ENCODE measurements at places on chromosomes 12 and 14.

DNA sequence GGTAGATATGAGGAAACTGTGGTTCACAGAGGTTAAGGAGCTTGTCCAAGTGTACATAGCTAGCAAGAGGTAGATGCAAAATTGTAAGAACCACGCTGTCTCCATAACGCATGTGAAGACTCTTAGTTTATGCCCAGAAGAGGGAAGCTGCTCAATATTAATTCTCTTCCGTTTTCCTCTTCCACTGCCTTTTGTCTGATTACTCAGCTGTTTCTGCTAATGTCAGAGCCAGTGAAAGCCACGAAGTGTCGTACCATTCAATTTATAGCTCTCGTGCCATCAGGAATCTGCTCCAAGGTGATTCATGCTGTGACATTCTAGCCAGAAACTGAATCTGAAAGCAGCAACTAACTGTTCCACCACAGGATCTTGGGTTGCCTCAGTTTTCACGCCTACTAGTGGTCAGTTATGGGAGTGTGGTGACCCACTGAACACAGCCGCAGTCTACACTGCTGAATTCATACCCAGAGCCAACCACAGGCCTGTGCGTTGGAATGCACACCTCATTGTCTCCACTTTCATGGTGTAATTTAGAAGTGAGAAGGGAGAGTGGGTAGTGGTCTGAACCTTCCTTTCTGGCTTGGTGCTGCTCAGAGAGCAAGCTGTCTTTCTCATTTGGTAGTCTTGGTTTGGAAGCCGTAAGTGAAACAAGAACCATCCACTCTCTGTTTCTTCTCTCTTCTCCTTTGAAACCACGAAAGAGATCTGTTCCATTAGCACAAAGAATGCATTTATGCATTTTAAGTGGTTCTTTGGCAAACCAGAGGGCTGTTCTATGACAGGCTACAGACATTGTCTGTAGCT, 74.2 kb upstream of the NAP1L1 start:
- peak; percentile 42 for DNase-seq

DNA sequence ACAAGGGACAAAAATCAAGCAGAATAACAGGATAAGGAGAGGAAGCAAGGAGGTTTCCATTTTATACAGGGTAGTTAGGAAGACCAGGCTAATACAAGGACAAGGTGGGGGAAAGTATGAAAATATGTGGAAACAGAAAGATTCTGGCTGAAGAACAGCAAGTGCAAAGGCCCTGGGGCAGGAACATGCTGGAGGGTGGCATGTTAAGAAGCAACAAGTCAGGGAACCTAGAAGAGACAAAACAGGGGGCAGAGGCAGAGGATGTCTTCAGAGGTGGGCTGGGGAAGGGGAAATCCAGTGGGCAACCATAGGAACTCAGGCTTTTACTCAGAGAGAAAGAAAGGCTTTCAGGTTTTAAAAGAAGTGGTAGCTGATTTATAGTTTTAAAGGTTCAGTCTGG, 54.8 kb downstream of the NT5DC3 start:
- DNase-seq, result no peak

DNA sequence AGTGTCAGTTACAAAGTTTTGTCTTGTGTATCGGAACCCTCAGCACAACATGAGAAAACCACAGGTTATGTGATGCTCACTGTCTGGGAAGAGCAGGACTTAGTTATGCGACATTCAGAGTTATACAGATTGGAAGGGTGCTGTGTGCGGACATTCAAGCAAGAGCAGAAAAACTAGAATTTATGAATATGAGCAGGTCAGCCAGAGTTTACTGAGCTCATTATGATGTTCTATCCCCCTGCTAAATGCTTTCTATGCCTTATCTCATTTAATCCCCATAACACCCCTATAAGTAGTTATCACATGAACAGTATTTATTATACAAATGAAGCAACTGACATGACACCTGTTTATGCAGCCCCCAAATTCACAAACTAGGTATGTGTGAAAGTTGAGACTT, 1083.2 kb downstream of the FLRT2 start:
- DNase-seq, result no peak

DNA sequence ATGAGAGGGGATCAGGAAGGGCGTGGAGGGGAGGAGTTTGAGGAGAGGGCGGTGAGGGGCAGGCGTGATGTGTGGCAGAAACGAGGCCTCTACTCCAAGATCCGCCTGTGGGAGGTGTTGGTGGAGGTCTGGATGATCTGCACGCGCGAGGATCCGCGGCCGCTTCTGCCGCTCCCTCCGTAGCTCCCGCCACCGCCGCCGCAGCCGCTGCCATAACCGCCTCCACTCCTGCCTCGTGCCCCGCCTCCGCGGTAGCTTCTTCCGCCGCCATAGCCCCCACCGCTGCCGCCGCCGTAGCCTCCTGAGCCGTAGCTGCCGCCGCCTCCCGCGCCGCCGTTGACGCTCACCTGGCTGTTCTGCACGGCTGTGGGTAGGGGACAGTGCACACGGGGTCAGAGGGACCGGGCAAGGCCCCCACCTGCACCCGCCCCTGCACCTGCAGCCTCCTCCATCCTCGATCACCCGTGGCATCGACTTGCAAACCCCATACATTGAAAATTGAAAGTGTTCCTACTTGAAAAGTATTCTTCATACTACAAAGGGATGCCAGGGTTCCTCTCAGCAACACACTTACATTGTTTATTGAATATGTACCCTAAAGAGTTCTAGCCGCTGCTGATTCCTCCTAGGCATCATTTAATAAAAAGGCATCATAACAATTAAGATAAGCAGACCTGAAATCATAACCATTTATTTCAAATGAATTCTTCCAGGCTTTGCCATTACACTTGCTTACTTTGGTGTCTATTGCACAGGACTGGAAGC, 11.1 kb upstream of the KRT1 start:
- DNase-seq, result no peak

DNA sequence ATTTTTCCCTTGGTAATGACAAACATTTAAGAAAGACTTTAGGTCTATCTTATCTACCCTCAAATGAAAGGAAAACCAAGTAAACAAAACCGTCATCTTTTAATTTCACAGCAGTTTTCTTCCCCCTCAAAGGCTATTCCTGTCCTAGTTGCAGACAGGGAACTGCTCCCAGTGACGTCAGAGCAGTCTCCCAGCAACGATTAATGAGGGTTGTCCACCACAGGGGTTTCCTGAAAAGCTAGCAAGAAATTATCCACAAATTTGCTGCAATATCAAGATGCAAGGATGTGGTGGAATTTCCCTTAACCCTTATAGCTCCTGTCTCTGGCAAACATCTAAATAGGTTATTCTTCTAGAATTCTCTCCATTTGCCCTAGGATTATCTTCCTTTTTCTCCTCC, 89.1 kb upstream of the STAC3 start:
- DNase-seq, result peak; percentile 72

DNA sequence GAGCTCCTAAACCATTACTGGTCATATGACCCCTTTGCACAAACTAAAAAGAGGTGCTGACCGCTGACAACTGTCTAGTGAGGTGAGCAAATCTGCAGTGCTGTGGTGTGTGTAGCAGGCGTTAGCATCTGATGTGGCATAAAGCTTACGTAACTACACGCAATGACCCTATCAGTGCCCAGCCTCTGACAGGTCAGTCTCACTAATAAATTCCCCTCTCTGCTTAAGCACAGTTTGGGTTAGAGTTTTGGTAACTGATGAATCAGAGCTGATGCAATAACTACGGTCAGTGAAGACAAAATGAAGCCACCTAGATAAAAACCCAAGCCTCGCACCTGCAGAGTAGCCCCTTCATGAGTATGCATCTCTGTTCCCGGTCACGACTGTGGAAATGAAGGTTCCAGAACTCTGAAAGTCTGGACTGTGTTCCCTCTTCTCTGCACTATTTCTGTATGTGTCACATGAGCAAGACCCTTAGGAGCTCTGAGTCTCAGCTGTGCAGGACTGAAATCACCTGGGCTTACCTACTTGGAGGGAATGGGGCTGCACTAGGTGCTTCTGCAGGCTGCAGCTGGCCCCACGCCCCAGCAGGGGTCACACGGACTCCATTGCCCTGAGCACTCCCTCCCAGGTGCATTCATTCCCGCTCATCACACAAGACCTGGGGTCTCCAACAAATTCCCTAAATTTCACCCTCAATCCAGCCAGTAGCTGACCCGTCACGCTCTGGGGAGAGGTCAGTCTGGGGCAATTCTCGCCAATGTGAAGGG, 54.4 kb downstream of the RIMBP2 start:
- DNase-seq, result no peak

- no peak for DNase-seq
Observed at GRCh38 chr12:68229956-68230355, 4.3 kb upstream of the IL26 start.

GRCh38 chr14:44620121-44621019, 113.3 kb upstream of the FSCB start:
- no peak for DNase-seq

- DNase-seq, result no peak
Observed at GRCh38 chr12:68441167-68441566, 109.0 kb upstream of the MDM1 start.

- no peak for DNase-seq
Observed at GRCh38 chr14:104009297-104009696, 67.0 kb upstream of the RD3L start.

DNA sequence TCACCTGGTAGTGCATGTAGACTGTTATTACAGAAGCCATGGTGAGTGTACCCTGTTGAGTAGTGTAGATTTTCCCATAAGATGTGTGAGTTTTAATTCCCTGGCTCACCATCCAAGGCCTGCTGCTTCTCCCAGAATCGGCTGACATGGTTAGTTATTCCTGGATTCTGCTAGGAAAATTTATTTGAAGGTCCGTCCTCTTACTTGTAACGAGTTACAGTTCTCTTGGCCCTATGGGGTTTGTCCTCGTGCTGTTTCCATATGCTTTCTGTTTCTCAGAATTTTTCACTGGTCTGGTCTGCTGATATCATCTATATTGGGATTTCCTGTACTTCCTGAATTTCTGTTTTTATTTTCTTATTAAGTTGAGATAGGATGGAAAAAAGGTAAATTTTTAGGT, 423.3 kb upstream of the RGS6 start:
- DNase-seq, result no peak

DNA sequence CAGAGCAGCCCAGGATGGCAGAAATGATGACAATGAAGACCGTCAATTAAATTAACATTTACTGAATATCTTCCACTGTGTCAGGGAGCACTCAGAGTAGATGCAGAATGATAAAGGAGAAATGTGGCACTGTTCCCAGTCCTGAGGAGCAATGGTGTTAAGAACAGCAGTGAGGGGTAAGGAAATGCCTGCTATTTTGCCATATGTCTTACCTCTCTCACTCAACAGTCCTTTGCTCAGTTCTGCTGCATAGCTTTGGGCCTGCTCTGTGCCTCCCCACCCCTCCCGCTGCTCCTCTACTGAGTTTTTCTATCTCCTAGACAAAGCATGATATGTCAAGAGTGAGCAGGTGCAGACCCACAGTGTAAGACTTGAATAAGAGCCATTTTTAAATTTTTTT, 318.8 kb downstream of the NAV3 start:
- DNase-seq, result peak; percentile 99

GRCh38 chr12:59294221-59294620, 301.6 kb upstream of the SLC16A7 start:
- no peak for DNase-seq

DNA sequence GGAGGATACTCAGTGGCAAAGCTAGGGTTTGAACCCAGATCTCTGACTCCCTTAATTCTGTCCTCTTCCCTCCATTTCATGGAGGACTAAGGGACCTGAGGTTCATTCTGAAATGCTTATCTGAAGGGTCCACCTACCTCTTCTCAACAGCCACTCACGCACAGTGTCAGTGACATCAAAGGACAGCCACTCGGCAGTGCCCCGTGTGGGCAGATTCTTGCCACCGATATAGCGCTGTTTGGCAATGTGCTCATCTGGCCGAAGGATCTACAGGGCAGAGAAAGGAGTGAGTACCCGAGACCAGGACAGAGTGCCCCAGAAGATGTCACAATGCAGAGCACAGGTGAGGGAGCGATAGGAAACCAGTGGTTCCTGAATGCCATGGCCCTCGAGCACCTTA, 10.8 kb downstream of the TGFB3 start:
- no peak for DNase-seq

DNA sequence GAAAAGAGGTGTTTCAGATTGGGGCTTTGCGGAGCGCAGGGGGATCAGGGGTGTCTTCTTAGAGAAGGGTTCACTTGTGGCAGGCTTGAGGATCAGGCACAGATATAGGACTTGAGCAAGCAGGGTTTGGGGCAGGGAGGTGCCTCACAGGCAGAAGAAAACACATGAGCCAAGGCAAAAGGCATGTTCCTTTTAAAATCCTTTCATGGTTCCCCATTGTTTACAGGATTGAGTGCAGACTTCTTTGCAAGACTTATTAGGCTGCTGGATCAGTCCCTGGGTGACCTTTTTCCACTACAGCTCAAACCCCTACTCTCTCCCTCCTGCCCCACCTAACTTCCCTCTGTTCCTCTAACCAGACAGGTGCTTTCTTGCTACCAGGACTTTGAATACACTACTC, 19.7 kb downstream of the HSPB8 start:
- no peak for DNase-seq

DNA sequence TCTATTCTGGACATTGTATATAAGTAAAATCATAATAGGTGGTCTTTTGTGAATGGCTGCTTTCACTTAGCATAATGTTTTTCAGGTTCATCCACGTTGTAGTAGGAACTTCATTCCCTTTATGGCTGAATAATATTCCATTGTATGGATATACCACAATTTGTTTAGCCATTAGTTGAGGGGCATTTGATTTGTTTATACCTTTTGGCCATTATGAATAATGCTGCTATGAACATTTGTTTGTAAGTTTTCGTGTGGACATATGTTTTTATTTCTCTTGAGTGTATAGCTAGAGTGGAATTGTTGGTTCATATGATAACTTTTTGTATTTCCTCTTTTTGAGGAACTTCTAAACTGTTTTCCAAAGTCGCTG, 123.3 kb downstream of the TTLL5 start:
- DNase-seq, result no peak

GRCh38 chr12:48542300-48542928, 17.0 kb downstream of the OR8S1 start:
- peak; percentile 37 for DNase-seq

DNA sequence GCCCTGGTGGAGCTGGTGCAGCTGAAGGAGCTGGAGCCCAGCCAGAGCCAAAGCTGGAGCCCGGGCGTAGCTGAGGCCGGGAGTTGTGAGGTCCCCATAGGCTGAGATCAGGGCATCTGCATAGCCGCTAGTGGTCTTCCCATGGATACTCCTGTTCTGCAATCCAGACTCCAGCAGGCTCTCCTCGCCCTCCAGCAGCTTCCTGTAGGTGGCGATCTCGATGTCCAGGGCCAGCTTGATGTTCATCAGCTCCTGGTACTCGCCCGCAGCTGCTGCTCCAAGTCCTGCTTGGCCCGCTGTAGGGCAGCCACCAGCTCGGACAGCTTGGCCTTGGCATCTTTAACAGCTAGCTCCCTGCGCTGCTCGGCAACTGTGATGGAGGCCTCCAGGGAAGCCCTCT, 966.1 kb downstream of the FSCB start:
- DNase-seq, result no peak

- peak; percentile 82 for DNase-seq
Observed at GRCh38 chr12:62720661-62721330, 214.2 kb downstream of the PPM1H start.

- no peak for DNase-seq
Observed at GRCh38 chr12:119060847-119061796, 79.8 kb downstream of the SRRM4 start.
